H1 (cell line): ENCODE measurements at places on chromosomes 3 and 15. TPM values are rescaled to one million over a fixed set of nuclear protein-coding genes. Genes with fewer than 3 reads are reported as not detected.

The NANOGP8 gene
- 31.9 and 40.6 TPM in 2 replicates for total RNA-seq

DNA sequence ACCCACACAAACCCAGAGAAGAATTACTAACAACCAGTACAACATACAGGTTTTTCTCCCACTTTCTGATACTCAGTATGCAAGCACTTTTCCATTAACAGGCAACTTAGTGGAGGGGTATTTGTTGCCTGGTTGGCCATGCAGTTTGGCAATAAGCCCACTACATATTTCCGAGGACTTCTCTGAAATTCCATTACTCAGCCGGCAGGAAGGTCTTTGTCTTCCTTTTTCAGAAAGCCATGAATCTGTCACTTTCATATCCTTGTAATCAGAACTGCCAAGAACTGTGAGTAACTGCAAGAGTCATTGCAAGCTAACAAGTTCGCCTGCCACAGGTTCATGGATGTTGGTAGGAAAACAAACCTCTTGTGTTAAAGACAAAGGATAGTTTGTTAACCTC, 422.3 kb upstream of the ROBO1 start:
- H3K4me3 ChIP-seq = no peak overlapping the region
- no peak overlapping the region for H3K27ac ChIP-seq
- no peak for DNase-seq
- no peaks in the 10 kb centered on the region for H3K4me1 ChIP-seq
- H3K27me3 ChIP-seq = no peaks in the 10 kb centered on the region

GRCh38 chr3:5520237-5520636, 332.7 kb downstream of the EDEM1 start:
- no peak overlapping the region for H3K27ac ChIP-seq
- H3K36me3 ChIP-seq = no peaks in the 10 kb centered on the region
- DNase-seq = no peak
- no peaks in the 10 kb centered on the region for H3K4me1 ChIP-seq
- H3K27me3 ChIP-seq = no peaks in the 10 kb centered on the region
- no peak overlapping the region for H3K4me3 ChIP-seq

- no peak overlapping the region for H3K4me3 ChIP-seq
- peaks cover 15% of the 10 kb centered on the region for H3K36me3 ChIP-seq
- no peaks in the 10 kb centered on the region for H3K27me3 ChIP-seq
- no peak overlapping the region for H3K27ac ChIP-seq
These were observed 537.6 kb downstream of the FOXP1 start for GRCh38 chr3:71045917-71046282.
